ENCODE measurements at places on chromosomes 5 and 9.

GRCh38 chr9:36461323-36461722 lies 61.3 kb upstream of the RNF38 start:
- DNase-seq = no peak

DNA sequence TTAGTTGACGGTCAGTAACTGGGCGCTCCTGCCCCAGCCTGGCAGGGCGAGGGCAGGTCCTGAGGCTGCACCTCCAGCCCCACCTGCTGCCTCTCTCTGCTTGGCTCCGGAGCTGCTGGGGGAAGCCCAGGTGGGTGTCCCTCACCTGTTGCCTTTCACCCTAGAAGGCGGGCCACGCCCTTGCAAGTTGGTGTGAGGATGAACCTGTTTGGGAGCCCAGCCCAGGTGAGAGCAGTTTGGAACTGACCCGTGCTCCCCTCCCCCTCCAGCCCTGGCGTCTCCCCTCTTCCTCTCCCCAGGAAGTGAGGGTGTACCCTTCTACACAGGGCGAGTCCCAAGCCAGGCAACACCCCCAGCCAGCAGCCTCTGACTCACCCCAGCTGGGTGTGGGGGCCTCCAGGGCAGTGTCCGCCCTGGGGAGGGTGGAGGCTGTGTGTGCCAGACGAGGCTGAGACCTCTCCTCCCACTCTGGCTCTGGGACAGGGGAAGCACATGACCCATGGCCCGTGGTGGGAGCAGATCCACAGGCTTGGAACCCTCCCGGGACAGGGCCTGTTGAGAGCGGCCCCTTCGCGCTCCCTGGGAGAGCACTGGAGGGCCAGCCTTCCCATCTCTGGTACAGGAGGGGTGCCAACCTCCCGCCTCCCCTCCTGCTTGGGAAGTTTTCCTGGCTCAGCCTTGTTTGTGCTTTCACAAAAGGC lies 10.4 kb downstream of the LRRC8A start:
- DNase-seq = no peak

GRCh38 chr5:142254431-142254830 lies 70.4 kb downstream of the SPRY4 start:
- no peak for DNase-seq

DNA sequence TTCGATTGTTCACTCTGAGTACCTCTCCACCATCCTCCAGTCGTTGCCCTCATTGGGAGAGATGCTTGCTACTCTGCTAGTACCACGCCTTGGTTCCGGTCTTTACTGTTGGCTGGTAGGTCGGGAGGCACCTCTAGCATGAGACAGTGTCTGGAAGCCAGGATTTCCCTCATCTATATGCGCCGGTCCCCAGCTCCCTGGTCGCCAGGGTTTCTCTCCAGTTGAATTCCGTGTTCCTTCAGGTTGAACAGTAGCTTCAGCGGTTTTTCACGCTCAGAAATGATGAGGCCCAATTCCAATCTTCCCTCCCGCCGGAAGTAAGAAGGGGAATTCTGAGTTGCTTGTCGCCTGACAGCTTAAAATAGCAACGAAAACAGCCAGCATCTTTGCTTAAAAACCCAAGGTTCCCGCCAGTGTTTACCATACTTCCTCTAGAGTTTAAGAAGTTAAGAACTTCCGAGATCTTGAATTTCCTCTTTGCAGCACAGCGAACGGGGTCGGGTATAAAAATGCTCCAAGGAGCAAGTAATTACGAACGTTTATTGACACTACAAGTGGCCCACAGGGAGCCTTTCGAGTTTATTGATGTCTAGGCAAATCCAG lies 1.3 kb upstream of the ST8SIA4 start:
- DNase-seq = no peak

- DNase-seq = no peak
These were observed 1.6 kb downstream of the ACSL6 start for GRCh38 chr5:132009706-132010405.

GRCh38 chr5:84688566-84688965 lies 303.9 kb upstream of the EDIL3 start:
- DNase-seq = peak; percentile 8

- no peak for DNase-seq
These were observed 30.5 kb upstream of the HK3 start for GRCh38 chr5:176929654-176930053.

- no peak for DNase-seq
These were observed 16.5 kb downstream of the KIAA1958 start for GRCh38 chr9:112503170-112503569.

Data from NCI-H345 (cell line).